ENCODE measurements at places on chromosomes 5 and 9.

DNA sequence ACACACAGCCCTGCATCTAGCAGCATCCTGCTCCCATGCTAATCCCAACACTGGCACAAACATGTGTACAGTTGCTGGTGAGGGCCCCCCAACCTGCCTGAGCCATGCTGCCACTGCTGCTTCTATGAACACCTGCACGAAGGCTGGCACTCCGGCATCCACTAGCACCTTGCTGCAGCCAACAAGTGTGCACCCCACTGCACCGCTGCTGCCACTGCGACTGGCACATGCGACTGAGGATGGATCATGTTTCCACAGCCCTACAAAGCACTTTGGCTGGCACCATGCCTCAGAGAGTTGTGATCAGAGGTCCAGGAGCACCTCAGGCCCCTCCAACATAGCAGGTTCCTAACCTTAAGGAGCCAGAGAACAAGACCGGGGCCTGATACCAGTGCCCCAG lies 7.8 kb upstream of the PDCD1LG2 start:
- no peak for DNase-seq

DNA sequence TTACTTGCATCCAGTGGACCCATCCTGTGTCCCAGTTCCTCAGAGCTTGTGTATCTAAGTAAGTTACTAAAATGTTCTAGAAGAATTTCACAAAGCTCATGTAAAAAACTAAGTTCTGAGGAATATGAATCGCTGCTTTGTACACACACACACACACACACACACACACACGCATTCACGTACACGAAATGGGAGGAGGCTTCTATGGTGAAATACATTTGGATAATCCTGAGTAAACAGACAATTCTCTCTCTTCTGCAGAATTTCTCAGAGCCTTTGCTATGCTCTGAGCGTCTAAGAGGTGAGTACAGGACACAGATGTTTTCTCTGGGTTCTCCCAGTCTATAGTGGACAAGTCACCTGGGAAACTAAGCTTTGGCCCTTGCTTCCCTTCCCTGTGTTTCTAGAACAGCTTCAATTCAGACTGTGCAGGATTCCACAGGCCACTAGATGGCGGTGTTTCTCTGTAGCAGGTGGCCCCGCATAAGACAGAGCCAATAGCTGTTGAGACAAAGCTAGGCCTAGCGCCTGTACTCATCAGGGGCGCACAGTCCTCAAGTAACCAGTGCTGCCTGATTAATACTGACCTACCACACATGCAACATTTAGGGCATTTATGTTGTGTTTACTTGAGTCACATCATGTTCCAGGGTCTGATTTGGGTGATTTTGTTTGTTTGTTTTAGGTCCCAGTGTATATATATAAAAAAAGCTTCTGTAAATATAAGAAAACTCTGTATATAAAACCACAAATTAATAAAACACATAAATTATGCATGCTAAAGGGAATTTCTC lies 114.8 kb downstream of the LIFR start:
- DNase-seq = peak; percentile 93

DNA sequence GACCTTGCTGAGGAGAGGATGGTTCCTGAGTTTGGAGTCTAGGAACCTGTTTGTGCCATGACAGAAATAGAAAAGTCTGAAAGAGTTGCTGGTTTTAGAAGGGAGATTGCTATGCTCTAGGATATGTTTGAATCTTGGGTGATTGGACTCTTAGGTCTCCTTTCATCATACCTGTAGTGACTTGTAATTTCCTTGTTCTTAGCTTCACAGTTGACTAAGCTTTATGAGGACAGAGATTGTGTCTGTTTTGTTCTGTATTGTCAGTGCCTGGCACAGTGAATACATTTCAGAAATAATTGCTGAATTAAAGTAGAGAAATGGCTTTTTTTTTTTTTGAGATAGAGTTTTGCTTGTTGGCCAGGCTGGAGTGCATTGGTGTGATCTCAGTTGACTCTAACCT lies 31.5 kb downstream of the GAPVD1 start:
- no peak for DNase-seq

DNA sequence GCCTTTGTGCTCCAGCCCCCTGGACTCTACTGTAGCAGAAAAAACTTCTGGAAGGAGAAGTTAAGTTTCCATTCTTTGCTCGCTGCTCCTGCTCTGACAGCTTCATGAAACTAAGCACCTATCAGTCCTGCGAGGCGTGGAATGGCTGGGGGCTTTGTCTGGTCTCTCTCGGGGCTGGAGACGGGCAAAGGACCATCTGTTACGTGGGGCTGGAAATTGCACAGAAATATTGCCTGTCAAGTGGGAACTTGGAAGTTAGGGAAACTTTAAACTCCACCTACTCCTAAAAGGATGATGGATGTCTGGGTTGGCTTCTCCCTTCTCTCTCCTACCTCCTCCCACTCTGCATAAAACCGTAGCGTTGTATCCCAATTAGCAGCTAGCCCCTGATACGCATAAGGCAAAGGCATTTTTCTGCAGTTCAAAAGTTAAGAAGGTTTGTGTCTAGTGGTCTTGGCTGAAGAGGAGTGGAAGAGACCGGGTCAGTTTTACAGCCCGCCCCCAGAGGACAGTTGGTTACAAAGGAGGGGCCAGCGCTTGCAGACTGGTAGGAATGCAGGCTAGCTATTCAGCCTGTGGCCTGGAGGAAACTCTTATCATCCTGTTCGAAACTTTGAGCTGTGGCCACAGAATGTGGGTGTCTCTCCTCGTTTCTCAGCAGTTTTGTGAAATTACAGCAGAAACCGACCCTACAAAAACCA lies 1.3 kb downstream of the FBXL7 start:
- DNase-seq = peak; percentile 83

GRCh38 chr9:134433909-134434882 lies 107.9 kb downstream of the RXRA start:
- DNase-seq = no peak

DNA sequence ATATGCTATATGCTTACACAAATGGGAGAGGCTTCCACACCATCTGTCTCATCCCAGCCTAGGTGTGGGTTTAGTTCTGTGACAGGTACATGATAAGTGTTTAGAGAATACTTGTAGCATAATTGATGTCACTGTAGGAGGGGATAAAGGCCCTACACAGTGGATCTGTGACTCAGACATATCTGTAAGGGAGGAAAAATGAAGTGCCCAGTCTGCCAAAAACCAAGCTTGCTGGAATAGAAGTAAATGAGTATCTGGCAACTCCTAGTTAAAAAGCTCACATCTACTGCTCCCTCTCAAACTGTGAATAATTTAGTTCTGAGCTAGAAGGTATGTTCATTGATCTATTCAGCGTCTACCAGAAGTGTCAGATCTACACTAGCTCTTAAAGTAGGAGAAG lies 38.9 kb upstream of the FAM174A start:
- DNase-seq = no peak

DNA sequence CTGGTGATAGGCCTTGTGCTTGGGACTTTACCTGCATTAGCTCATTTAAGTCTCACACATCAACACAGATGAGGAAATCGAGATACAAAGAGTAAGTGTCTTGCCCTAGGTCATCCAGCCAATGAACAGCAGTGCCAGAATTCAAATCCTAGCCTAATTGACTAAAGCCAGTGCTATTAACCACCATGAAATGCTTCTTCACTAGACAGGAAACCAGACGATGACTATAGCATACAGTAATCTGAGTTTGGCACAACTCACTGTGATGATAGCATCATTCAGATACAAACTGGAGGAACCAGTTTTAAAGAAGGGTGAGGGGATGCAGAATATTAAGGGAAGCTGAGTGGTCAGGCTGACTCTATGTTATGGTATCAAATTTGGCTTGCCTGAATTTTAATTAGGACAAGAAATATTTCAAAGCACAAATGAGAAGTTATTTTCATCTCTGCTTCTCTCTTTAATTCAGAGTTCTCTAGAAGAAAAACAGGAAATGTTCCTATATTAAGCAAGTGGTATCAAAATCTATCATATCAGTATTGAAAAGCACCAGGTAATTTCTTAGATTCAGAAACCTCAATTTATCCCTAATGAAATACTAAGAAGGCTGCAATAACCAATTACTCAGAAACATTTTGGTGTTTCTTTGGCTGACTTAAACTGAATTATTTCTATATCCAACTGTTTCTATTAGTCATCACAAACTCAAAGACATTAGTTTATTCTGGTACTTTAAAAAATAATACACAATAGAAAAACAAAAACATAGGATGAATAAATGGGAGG lies 147.0 kb upstream of the RASA1 start:
- DNase-seq = no peak

DNA sequence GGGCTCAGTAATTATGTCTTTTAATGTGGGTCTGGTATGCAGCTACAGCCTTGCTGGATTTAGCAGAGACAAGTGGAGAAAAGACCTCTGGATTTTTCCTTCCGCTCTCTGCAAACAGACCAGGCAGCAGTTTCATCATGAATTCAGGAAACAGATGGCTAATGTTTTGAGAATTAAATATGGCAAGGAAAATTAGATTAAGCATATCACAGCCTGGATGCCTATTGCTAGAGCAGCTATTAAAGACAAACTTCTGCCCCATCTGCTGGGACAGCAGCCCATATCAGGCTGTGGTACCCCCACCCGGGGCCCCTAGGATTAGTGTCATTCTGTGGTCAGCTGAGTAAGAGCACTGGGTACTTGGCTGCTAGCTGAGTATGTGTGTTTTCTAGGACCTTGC lies 6.2 kb downstream of the SKP2 start:
- DNase-seq = no peak

GRCh38 chr5:10984021-10984715 lies 223.1 kb upstream of the DAP start:
- DNase-seq = peak; percentile 1
